ENCODE measurements at places on chromosomes 6 and 20.

GRCh38 chr20:51326201-51326819 lies 216.2 kb downstream of the NFATC2 start:
- no peaks in the 10 kb centered on the region for H3K4me1 ChIP-seq
- no peaks in the 10 kb centered on the region for H3K27me3 ChIP-seq
- no peaks in the 10 kb centered on the region for H3K36me3 ChIP-seq
- H3K27ac ChIP-seq, result no peak overlapping the region

GRCh38 chr6:158011980-158012566 lies 30.4 kb downstream of the SYNJ2 start:
- DNase-seq, result no peak
- peaks cover 47% of the 10 kb centered on the region for H3K4me1 ChIP-seq
- H3K27ac ChIP-seq, result no peak overlapping the region
- H3K27me3 ChIP-seq, result no peaks in the 10 kb centered on the region
- H3K4me3 ChIP-seq, result no peak overlapping the region
- no peaks in the 10 kb centered on the region for H3K36me3 ChIP-seq

DNA sequence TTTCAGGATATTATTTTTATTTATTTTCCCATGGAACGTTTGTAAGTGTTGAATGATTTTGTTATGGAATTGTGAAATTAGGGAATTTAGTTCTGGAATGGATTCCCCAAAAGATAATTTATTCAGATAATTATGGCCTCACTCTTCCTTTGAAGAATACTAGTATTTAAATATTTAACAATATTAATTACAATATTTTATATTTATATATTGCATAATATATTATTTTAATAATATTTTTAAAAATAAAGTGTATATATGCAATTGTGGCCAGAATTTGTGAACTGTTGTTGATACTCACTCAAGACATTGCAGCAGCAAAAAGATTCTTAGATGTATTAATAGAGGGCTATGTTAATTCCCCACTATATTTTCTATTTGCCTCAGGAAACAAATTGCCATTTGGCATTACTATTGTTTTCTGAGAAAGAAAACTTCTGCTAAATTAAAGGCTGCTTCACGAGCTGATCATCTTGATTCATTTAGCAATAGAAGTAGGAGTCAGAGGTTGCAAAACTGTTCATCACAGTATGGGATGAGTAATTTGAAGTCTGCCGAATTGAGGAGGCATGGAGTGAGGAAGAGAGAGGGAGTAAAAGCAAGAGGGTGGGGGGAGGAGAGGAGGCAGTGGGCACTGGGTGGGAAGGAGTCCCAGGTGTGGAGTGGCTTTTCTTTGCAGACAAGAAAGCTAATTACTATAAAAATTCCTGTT lies 729.2 kb downstream of the DHX35 start:
- no peaks in the 10 kb centered on the region for H3K4me1 ChIP-seq
- H3K27me3 ChIP-seq, result no peaks in the 10 kb centered on the region
- DNase-seq, result no peak
- H3K36me3 ChIP-seq, result no peaks in the 10 kb centered on the region
- H3K4me3 ChIP-seq, result no peak overlapping the region

DNA sequence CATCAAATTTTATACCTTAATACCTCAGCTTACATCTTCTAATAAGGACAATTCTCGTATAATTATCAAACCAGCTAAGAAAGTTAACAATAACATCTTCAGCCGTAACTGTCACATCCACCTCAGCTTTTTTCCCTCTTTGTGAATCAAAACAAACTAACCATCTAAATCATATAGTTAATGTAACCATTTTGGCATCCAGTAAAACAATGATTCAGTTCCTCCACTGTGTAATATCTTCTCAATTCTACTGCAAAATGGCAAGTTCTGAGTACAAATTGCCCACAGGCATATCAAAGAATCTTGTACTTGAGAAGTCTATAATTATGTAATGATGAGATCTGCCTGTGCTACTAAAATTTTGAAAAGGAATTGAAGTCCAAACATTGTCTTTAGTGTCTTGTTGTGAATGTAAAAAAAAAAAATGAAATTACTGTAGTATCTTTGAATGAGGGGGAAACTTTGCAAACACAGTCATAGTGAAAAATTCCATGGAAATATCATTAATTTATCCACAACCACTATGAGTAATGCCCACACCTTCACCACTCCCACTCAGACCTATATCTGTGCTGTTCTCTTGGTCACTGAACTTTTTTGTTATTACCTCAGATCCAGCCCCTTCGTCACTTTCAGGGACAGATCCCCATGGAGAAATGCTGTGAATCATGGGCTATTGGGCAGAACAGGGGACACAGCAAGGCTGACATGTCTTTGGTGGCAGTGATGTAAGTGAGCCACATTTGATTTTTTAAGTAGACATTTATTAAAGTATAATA lies 178.6 kb upstream of the RAB32 start:
- no peaks in the 10 kb centered on the region for H3K36me3 ChIP-seq
- H3K4me3 ChIP-seq, result no peak overlapping the region
- DNase-seq, result no peak
- no peak overlapping the region for H3K27ac ChIP-seq
- no peaks in the 10 kb centered on the region for H3K4me1 ChIP-seq

- H3K4me1 ChIP-seq, result no peaks in the 10 kb centered on the region
- peaks cover 8% of the 10 kb centered on the region for H3K27me3 ChIP-seq
- no peak for DNase-seq
- no peak overlapping the region for H3K27ac ChIP-seq
- no peaks in the 10 kb centered on the region for H3K36me3 ChIP-seq
Measured at GRCh38 chr6:128882560-128882959, 378 bp upstream of the LAMA2 start.

DNA sequence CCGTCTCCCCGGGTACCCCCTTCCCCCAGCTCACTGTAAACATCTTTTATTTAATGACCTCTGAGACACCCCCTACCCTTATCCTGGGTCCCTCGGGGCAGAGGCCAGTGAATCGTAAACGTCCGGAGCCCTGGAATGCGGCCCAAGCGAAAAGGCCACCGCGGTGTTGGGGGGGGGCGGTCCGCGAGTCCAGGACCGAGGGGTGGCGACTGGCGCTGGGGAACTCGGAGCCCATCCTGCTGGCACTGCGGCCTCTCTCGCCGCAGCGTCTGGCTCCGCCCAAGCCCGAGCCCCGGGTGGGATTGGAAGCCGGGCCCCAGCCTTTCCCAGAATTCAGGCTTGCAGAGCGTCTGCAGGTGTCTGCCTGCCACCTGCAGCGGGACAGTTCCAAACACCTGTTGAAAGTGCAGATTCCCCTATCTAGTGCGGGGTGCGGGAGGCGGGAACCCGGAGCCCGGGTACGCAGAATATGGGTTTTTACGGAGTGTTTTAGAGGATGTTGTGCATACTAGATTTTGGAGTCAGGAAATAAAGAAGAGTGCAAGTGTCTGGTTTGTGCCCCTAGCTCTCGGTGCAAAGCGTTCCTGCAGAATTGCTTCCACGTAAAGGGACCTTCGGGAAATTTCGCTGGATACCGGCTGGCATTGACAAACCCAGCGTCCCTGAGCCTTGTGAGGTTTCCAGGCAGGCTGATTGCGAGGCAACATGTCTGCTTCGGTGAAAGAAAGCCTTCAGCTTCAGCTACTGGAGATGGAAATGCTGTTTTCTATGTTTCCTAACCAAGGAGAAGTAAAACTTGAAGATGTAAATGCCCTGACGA lies 800 bp downstream of the RWDD2A start:
- H3K27me3 ChIP-seq, result no peaks in the 10 kb centered on the region
- DNase-seq, result peak; percentile 12
- H3K4me1 ChIP-seq, result peaks cover 15% of the 10 kb centered on the region
- H3K27ac ChIP-seq, result peak overlapping the region; percentile 85
- no peaks in the 10 kb centered on the region for H3K36me3 ChIP-seq

GRCh38 chr20:13348311-13349234 lies 127.5 kb downstream of the ISM1 start:
- no peak overlapping the region for H3K4me3 ChIP-seq
- DNase-seq, result no peak
- no peaks in the 10 kb centered on the region for H3K36me3 ChIP-seq
- H3K27me3 ChIP-seq, result no peaks in the 10 kb centered on the region
- H3K4me1 ChIP-seq, result no peaks in the 10 kb centered on the region

Data from CD8-positive, alpha-beta memory T cell (primary cell).